Activated CD4-positive, alpha-beta memory T cell treated with anti-CD3 and anti-CD28 coated beads, Interleukin-2, amount 10 ng/mL, durations not matched to agents 7 days and 5 days (primary cell): ENCODE measurements at places on chromosomes 1 and 21.

GRCh38 chr1:109265016-109265415, 15.7 kb downstream of the CELSR2 start:
- no peaks in the 10 kb centered on the region for H3K36me3 ChIP-seq
- DNase-seq: no peak
- no peak overlapping the region for H3K27ac ChIP-seq
- H3K27me3 ChIP-seq: no peaks in the 10 kb centered on the region

DNA sequence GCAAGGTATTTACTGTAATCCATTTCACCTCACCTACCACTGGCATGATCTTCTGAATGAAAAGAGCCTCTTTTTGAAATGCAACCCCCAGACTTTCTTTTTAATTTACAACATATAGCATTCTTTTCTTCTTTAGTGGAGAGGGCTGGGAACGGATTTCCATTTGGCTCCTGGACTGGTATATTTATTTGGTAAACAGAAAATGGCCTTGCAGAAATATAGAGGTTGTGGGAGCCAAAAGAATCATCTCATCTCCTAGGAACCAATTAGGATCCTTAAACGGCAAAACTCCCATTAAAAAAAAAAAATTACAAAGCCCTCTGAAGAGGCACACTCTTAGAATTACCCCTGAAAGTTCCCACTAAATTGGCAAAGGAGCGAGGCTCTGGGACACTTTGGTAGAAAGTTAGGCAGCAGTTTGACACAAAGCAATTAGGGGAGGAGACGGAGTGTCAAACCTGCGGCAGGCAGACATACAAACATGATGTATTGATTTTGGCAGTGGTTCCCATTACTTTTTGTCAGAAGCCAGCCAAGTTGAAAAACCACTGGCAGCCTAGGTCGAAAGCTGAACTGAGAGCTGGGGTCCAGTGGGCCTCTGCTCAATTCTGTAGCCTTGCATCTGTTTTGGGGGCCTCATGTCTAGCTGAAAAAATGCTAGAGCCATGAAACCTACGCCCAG, 135.1 kb upstream of the MAGI3 start:
- DNase-seq: no peak
- no peaks in the 10 kb centered on the region for H3K36me3 ChIP-seq
- H3K4me1 ChIP-seq: no peaks in the 10 kb centered on the region
- no peak overlapping the region for H3K27ac ChIP-seq
- no peak overlapping the region for H3K4me3 ChIP-seq
- peaks cover 31% of the 10 kb centered on the region for H3K27me3 ChIP-seq

- no peak for DNase-seq
- H3K36me3 ChIP-seq: peaks cover 25% of the 10 kb centered on the region
- H3K4me3 ChIP-seq: no peak overlapping the region
- H3K4me1 ChIP-seq: peaks cover 64% of the 10 kb centered on the region
- peak overlapping the region; percentile 3 for H3K27ac ChIP-seq
Measured at GRCh38 chr21:31356440-31356839, 12.4 kb upstream of the TIAM1 start.

GRCh38 chr1:112687361-112687760, 12.9 kb downstream of the MOV10 start:
- H3K27ac ChIP-seq: no peak overlapping the region
- no peak for DNase-seq
- H3K4me3 ChIP-seq: no peak overlapping the region

- peaks cover 11% of the 10 kb centered on the region for H3K36me3 ChIP-seq
- H3K4me1 ChIP-seq: peaks cover 73% of the 10 kb centered on the region
- H3K27ac ChIP-seq: peak overlapping the region; percentile 75
- peak; percentile 79 for DNase-seq
- H3K27me3 ChIP-seq: no peaks in the 10 kb centered on the region
- peak overlapping the region; percentile 22 for H3K4me3 ChIP-seq
Measured at GRCh38 chr1:154463512-154463990, 38.5 kb upstream of the TDRD10 start.

DNA sequence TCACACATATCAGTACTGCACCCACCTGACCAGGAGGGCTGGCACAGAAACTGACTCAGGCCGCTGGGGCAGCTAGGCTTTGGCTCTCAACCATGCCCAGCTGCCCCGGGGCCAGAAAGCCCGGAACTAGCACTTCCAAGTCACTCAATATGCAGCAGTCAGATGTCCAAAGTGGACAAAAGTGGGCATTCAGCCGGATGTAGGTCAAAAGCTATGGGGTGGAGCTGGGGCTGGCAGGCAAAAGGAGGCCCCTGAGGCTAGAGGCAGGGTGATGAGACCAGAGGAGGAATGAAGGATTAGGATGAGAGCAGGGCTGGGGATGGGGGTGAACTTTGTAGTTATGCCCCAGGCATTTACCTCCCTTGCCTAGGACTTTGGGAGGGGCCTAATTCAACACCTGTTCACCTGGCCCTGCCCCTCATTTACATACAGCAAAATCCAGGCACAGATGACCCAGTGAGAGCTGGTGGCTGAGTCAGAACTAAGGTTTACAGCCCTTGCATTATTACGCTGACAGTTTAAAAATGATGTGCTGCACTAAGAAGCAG, 30.7 kb upstream of the EDN2 start:
- H3K4me1 ChIP-seq: peaks cover 5% of the 10 kb centered on the region
- H3K27ac ChIP-seq: peak overlapping the region; percentile 21
- H3K4me3 ChIP-seq: no peak overlapping the region
- peaks cover 29% of the 10 kb centered on the region for H3K36me3 ChIP-seq
- H3K27me3 ChIP-seq: no peaks in the 10 kb centered on the region
- DNase-seq: no peak

- no peak overlapping the region for H3K4me3 ChIP-seq
- H3K4me1 ChIP-seq: peaks cover 4% of the 10 kb centered on the region
- H3K27me3 ChIP-seq: peaks cover 47% of the 10 kb centered on the region
- no peak for DNase-seq
- no peaks in the 10 kb centered on the region for H3K36me3 ChIP-seq
Measured at GRCh38 chr1:112335351-112335750, 60.7 kb upstream of the CTTNBP2NL start.

- no peak overlapping the region for H3K4me3 ChIP-seq
- H3K4me1 ChIP-seq: peaks cover 15% of the 10 kb centered on the region
- no peak for DNase-seq
- H3K27me3 ChIP-seq: peaks cover 58% of the 10 kb centered on the region
Measured at GRCh38 chr1:146016891-146017290, 4.6 kb downstream of the HJV start.

DNA sequence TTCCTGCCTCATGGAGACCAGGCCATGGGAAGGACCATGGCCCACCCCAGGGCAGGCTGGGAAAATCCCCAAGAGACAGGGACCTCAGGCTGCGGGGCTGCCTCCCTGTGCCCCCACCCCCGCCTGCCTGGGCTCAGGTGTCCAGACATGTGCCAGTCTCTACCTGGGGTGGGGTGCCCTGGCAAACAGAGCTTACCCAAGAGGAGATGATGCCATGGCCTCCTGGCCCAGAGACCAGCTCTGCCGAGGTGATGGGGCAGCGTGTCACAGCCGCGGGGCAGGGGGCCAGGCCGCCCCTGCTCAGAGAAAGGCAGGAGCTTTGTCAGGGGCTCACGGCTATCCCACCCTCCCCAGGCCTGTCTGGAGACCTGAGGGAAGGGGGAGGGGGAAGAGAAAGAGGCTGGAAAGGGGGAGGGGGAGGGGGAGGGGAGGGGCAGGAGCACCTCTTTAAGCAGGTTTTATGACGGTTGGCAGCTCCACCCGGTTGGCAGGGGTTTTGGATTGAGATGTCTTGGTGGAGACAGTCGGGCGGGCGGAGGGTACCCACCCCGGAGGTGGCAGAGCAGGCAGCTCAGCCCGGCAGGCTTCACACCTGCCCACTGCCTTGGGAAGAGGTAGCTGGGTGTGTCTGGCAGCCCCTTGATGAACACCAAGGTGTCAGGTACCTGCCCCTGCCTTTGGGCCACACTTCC, 101.5 kb upstream of the IFFO2 start:
- DNase-seq: no peak
- no peak overlapping the region for H3K4me3 ChIP-seq
- peaks cover 34% of the 10 kb centered on the region for H3K27me3 ChIP-seq
- H3K27ac ChIP-seq: no peak overlapping the region
- H3K36me3 ChIP-seq: peaks cover 9% of the 10 kb centered on the region
- peaks cover 3% of the 10 kb centered on the region for H3K4me1 ChIP-seq

DNA sequence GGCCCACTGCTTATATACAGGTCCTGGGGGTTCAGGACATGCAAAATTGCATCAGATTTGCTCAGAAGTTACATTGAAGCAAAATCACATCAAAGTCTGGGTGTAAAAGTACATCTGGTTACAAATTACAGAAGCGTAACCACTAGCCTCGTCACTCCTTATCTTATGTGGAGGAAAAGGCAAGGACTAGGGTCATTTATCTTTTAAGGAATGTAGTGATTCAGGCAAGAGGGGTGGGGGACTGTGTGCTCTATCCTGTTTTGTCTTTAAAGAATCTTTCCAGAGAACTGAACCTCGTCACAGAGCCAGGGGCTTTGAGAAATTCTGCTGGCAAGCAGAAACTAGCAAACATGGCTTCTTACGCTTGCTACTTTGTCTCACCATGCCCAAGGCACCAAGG, 61.1 kb upstream of the RAB4A start:
- H3K36me3 ChIP-seq: no peaks in the 10 kb centered on the region
- no peak for DNase-seq
- peaks cover 7% of the 10 kb centered on the region for H3K27me3 ChIP-seq
- H3K27ac ChIP-seq: no peak overlapping the region

DNA sequence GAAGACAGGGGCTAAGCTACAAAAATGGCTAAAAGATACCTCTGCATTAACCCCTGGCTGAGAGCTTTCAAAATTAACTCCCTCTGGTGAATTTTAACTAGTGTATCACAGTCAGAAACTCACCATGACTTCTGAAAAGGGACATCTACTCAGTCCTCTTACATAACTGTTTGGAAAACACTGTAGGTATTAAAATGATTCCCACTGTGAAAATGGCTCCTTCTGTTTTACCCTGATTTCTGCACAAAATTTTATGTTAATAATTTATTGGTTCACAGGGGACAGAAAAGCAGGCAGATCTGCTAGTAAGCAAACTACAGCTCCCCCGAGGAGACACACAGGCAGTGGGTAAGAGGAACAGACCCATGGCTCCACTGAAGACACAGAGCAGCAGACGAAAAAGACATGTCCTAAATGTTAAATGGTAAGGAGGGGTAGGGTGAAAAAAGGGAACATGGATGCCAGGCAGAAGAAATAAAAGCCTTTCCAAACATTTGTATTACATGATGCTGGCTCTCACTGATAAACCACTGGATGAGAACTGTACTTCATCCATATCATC, 111.7 kb downstream of the SLC45A1 start:
- peaks cover 9% of the 10 kb centered on the region for H3K36me3 ChIP-seq
- H3K27ac ChIP-seq: no peak overlapping the region
- DNase-seq: no peak
- H3K4me1 ChIP-seq: peaks cover 69% of the 10 kb centered on the region

- H3K27me3 ChIP-seq: no peaks in the 10 kb centered on the region
- H3K27ac ChIP-seq: peak overlapping the region; percentile 73
- DNase-seq: no peak
Measured at GRCh38 chr1:206713910-206714312, 29.2 kb downstream of the MAPKAPK2 start.

GRCh38 chr1:183553764-183554163, 36.5 kb downstream of the NCF2 start:
- no peak for DNase-seq
- H3K27me3 ChIP-seq: no peaks in the 10 kb centered on the region
- H3K27ac ChIP-seq: no peak overlapping the region
- H3K36me3 ChIP-seq: peaks cover 80% of the 10 kb centered on the region

DNA sequence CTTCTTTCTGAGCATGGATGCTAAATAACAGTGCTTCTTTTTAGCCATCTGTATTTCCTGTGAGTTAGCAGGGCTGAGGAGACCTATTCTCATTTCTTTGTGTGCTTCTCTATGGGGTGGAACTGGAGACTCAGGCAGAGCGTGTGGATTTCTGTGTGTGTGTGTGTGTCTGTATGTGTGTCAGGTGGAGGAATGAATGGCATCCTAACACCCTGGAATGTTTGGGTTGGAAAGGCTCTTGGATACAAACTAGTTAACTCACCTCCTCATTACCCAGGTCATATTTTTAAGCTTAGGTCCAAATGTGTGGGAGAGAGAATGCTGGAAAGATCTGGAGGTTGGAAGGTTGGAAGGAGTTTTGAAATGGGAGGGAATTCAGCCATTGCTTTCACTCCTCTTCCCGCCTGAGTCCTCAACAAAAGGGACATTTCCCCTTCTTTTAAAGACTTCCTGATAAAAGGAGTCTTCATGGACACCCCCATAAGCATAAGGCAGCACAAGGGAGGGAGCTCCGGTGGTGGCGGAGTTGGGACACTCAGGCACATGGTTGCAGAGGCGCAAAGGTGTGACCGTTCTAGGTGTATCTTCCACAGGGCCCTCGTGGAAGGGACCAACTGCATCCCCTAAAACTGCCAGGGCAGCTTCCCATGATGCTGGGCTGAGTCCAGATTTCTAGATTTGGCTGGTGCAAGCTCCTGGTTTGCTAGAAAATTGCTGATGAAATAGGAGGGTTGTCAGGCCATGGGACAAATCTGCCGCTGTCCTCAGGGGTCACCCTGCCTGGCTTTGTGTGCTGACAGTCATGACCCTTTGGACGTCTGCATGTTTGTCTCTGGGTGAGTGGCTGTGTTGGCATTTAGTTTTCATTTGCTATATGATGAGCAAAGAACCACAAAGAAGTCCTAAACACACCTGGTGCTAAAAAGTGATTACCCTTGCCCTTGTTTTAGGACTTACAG, 37.6 kb downstream of the MTARC1 start:
- H3K27ac ChIP-seq: no peak overlapping the region
- DNase-seq: no peak
- no peaks in the 10 kb centered on the region for H3K36me3 ChIP-seq
- no peak overlapping the region for H3K4me3 ChIP-seq
- peaks cover 13% of the 10 kb centered on the region for H3K27me3 ChIP-seq

DNA sequence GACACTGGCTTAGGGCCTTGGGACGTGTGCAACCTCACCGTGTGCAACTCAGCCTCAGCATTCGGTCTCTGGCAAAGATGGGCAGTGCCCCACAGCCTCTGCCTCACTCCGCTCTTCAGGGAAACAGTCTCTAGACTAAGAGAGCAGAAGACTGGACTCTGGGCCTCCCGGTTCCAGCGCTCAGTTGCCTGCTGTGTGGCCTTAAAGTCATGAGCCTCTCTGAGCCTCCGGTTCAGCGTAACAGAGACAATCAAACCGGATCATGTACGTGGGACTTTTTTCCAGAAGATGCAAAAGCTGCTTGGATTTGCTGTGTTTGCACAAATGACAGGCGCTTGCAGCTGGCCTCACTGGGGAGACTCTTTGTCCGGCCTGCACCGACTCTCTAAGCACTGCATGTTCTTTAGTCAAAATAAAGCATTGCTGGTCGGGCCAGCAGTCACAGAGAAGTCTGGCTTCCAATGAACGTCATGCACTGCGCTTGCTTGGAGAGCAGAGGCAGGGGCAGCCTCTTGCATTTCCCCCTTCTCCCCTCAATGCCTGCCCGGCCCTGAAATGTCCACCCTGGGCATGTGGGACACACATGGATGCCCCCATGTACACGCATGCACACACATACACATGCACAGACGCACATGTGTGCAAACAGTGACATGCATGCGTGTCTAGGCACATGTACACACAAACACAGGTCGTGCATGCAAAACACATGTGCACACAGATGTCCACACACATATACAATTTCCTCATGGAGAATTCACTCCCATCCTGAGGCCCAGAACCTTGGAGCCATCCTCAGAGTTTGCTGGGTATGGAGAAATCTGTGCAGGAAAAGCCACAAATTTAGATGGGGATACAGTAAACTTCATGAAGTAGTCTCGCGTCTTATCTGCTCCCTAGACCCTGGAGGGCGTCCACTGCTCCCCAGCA, 152.4 kb downstream of the PRDM16 start:
- DNase-seq: no peak
- H3K4me1 ChIP-seq: no peaks in the 10 kb centered on the region
- H3K36me3 ChIP-seq: no peaks in the 10 kb centered on the region
- no peak overlapping the region for H3K4me3 ChIP-seq

GRCh38 chr1:67947114-67947513, 103.3 kb downstream of the DIRAS3 start:
- no peak overlapping the region for H3K27ac ChIP-seq
- H3K27me3 ChIP-seq: no peaks in the 10 kb centered on the region
- no peak for DNase-seq
- H3K4me3 ChIP-seq: no peak overlapping the region
